ENCODE measurements at places on chromosomes 1 and 21.
A peak's percentile ranks its signal among the peaks of the same experiment; 100 is the strongest.

- no peak for DNase-seq
Measured at GRCh38 chr1:62103846-62104245, 90.8 kb upstream of the L1TD1 start.

- no peak for DNase-seq
Measured at GRCh38 chr1:48572646-48573258, 100.7 kb upstream of the SPATA6 start.

- DNase-seq, result no peak
Measured at GRCh38 chr21:42352441-42353095, 1.8 kb upstream of the TFF2 start.

DNA sequence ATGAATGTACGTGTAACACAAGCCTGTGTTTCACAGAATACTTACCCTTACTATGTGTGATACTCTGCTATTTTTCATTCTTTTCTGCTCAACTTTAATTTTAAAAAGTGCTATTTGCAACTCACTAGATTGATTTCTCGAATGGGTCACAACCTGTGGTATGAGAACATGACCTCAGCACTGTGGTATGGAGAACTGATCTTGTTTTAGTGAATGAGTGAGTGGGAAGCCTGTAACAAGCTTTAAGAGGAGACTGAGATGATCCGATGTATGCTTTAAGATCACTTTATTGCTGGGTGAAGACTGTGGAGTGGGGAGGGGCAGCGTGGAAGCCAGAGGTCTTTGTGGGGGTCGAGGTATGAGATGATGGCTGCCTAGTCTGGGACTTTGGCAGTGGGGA is 21.6 kb downstream of the MECR start:
- no peak for DNase-seq

GRCh38 chr1:21822349-21822748 is 10.3 kb downstream of the LDLRAD2 start:
- DNase-seq, result no peak

GRCh38 chr1:33367485-33368405 is 46.8 kb upstream of the A3GALT2 start:
- DNase-seq, result peak; percentile 94

DNA sequence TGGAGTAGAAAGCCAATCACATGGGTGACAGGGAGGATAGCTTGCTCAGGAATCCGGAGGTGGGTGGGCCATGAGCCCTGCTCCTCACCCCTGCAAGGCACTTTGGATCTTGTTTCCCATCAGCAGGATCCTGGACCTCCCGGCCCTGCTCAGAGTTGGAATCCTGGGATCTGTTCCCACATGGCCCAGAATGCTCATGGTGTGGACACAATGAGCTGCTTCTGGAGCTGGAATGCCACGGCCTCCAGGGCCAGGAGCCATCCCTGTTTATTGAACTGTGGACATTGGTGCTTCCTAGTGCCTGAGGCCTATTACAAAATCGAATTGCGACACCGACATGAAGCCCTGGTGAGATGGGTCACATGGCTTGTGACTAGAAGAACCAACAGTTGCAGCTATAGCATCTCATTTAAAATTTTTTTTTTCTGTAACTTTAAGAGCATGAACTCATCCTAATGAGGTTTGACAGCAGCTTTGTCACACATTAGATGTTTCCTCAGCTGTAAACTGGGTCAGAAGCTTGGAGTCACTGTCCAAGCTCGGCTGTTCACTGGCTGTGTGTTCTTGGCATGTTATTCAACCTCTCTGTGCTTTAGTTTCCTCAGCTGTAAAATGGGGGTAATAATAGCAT is 40.4 kb upstream of the GOLT1A start:
- no peak for DNase-seq

GRCh38 chr1:156882543-156882942 is 11.0 kb upstream of the PEAR1 start:
- DNase-seq, result peak; percentile 31

- no peak for DNase-seq
Measured at GRCh38 chr1:21541329-21541728, 32.1 kb downstream of the ALPL start.

DNA sequence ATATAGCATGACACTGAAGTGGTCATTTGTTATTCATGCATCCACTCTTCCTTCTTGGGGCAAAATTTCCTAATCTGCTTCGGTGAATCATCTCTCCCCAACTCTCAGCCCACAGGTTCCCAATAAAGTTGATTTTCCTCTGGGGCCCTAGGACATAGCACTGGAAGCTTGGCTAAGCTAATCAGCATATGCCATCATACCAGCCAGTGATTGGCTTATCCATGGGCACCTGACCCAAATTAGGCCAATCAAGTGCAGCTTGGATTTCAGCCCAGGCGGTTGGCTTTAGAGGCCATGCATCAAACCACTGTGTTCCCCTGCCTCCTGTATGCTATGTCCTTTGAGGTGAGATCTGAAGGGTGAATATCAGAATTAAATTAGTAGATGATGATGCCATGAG is 58.9 kb downstream of the C1orf94 start:
- DNase-seq, result no peak

GRCh38 chr1:224212618-224213061 is 29.6 kb downstream of the DEGS1 start:
- no peak for DNase-seq

GRCh38 chr1:4172644-4173599 is 272.9 kb upstream of the C1orf174 start:
- DNase-seq, result no peak

DNA sequence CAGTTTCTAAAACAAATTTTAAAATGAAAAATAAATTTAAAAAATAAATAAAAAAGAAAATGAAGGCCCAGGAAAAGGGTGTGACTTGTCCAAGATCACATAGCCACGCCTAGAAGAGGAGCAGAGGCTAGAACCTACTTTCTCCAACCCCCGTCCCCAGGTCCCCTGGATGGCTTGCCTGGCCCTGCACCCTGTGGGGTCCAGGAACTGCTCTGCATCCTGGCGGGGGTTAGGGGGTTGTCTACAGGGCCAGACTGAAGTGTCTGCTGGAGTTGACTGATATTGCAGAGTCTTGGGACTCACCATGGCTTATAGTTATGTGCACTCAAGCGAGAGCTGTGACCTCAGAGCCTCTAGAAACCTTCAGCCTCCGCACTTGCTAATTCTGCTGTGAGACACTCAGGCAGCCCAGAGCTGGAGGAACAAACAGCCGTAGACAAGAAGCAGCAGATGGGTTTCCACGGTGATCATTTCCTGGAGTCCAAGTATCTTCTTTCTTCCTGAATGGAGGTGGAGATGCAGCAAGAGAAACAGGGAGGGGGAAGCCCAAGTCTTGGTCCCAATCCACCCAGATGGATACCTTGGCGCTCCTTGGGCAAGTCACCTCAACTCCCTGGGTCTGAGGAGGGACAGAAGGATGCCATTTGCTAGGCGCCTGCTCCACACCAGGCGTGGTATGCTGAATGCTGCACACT is 5.2 kb upstream of the EXTL1 start:
- no peak for DNase-seq

DNA sequence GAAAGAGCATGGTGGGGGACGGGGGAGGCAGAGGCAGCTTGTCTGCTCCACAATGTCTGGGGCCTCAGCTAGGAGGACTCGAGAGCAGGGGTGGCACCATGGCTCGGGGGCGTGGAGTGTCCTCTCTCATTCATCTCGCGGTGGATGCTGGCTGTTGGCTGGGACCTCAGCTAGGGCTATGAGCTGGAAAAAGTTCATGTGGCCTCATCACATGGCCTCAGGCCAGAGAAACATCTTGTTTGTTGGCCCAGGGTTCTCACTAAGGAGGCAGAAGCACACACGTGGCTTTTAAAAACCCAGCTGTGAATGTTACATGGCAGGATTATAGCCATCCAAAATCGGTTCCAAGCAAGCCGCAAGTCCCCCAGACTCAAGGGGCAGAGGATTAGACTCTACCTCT is 6.2 kb upstream of the CENPS start:
- DNase-seq, result peak; percentile 76

DNA sequence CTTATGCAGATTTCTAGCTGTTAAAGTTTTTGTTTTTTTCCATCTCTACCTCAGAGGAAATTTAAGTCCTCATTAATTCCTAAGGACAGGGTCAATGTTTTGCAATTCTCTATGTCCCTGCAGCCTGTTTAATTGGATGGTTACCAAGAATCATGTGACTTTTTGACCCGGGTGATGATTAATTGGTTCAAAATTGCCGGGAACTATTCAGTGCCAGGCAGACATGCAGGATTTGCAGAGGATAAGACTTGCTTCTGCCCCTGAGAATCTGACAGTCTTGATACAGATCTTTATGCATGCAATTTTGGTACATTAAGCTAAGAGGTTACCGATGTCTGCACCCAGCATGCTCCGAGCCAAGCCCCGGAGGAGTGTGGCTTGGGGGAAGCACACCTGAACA is 87.9 kb downstream of the PLPP3 start:
- no peak for DNase-seq

- DNase-seq, result no peak
Measured at GRCh38 chr1:64934115-64934877, 32.1 kb downstream of the JAK1 start.

DNA sequence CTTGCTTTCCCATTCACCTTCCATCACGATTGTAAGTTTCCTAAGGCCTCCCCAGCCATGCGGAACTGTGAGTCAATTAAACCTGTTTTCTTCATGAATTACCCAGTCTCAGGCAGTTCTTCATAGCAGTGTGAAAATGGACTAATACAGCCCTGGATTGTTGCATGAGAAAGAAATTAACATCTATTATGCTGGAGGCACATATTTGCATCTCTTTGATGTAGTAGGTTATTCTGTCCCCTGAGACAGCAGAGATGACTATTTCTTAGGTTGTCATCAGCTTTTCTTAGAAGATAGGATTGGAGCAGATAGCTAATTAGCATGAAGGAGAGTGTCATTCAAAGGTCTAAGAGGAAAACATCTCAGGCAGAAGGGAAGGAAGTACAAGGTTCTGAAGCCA is 166.2 kb downstream of the OMA1 start:
- no peak for DNase-seq

- DNase-seq, result no peak
Measured at GRCh38 chr1:83012950-83013349, 986.0 kb downstream of the TTLL7 start.

GRCh38 chr1:109218516-109218915 is 4.8 kb downstream of the SARS1 start:
- no peak for DNase-seq

DNA sequence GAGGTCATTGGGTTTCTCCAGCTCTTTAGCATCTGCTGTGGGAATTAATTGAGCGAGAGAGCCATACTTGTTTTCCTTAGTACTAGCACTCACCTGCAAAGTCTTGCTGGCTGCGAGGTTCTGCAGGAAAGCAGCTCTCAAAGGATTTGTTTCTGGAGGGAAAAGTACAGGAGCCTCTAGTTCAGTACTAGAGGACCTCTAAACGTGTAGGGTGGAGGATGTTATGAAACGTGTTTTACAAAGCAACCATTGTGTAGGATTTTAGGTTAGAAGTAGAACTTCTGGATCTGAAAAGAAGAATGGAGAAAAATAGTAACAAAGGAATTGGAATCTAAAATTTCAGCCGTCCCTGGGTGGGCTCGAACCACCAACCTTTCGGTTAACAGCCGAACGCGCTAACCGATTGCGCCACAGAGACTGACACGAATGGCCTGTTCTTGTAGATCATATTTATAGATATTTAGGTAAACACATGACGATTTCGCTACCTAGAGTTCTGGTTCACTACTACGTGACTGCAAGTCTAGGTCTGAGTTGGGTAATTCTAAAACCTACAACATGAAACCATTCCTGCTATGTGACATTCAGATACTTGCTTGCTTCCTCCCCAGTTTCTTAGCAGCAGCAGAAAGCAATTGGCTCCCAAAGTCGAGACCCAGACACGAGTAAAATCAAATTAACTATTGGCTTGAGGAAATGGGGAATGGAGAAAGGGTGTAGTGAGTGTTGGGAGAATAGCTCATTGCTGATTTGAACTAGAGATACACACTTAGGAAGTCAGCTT is 60.2 kb upstream of the CFAP126 start:
- no peak for DNase-seq

- no peak for DNase-seq
Measured at GRCh38 chr1:10575616-10576015, 100.9 kb downstream of the PEX14 start.

DNA sequence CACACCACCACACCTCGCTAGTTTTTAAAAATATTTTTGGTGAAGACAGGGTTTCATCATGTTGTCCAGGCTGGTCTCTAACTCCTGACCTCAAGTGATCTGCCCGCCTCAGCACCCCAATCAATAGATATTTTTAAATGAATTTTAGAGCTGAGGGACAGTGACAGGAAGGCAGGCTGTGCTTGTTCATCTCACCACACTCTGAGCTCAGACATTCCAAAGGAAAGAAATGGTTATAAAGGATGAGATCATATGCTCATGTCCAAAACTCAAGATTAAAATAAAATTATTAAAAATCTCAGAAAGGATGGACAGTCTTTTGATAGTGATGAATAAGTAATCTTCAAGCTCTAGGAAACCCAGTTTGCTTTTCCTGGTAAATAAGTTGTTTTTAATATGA is 40.9 kb downstream of the L1TD1 start:
- DNase-seq, result no peak

DNA sequence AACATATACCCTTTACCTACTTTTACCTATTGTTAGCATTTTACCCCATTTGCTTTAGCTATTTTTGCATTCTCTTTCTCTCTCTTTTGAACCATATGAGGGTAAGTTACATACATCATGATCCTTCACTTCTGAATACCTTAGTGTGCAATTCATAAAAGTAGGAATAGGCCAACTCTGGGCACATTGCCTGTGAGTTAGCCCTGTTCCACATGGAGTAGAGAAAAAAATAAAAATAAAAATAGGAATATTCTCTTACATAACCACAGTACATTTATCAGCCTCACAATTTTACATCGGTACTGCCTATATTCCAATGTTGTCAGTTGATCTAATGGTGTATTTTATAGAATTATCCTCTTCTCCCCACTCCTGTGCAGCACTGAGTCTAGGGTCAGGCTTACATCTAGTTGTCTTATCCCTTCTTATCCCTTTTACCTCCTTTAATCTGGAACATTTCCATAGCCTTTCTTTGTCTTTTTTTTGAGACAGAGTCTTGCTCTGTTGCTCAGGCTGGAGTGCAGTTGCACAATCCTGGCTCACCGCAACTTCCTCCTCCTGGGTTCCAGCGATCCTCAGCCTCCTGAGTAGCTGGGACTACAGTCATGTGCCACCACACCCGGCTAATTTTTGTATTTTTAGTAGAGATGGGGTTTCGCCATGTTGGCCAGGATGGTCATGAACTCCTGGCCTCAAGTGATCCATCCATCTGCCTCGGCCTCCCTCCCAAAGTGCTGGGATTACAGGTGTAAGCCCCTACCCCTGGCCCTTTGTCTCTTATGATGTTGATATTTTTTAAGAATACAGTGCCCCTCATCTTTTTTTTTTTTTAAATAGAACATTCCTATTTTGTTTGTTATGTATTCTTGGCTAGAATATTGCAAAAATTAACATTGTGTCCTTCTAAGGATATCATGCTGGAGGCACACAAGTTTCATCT is 11.1 kb upstream of the SLC30A1 start:
- DNase-seq, result peak; percentile 89

- DNase-seq, result no peak
Measured at GRCh38 chr1:154697710-154698109, 89.7 kb upstream of the ADAR start.

DNA sequence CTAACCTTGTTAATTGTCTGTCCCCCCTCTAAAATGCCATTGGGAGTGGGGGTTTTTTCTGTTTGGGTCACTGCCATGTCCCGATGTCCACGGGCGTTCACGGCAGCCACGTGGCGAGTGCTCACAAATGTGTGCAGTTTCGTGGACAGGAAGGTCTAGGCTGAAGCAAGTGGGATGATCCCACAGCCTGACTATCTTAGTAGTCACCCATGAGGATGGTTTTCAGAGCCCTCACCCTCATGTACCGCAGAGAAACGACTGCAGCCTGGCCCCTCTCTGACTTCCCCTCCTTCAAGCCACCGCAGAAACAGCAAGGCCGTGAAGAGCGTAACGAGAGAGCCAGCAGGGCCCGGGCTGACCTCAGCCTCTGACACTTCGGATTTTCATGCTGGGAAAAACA is 52.3 kb upstream of the COX20 start:
- no peak for DNase-seq
